ENCODE measurements at places on chromosomes 2 and 18. TPM values are rescaled to one million over a fixed set of nuclear protein-coding genes. Genes with fewer than 3 reads are reported as not detected.

Gene SIX2
- total RNA-seq = 0.16 TPM

Gene GAD1
- total RNA-seq = 58.2 TPM

Gene IL1R2
- total RNA-seq = not detected

Gene CDCA7
- total RNA-seq = 17.3 TPM

Gene POTEI
- total RNA-seq = not detected

Gene ABCB11
- total RNA-seq = 0.16 TPM

Gene WDR43
- 55.1 TPM for total RNA-seq

Gene NUP35
- 58.6 TPM for total RNA-seq

Gene NOSTRIN
- 3.9 TPM for total RNA-seq

DNA sequence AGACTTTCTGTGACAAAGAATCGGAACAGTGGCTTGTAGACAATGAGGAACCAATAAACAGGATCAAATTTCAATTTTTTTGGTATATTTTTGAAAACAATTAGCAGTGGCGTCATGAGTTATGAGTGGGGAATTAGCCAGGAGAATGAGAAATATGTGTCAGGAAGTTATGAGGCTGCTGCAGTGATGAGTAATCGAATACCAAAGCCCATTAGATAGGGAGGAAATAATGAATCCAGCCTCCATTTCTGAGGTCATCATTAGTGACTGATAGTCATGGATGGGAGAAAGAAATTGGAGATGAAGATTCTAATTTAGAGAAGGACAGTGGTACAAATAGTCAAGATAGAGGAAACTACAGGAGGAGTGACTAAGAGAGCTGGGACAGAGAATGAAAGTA lies 673.1 kb upstream of the VRK2 start:
- DNase-seq = no peak

DNA sequence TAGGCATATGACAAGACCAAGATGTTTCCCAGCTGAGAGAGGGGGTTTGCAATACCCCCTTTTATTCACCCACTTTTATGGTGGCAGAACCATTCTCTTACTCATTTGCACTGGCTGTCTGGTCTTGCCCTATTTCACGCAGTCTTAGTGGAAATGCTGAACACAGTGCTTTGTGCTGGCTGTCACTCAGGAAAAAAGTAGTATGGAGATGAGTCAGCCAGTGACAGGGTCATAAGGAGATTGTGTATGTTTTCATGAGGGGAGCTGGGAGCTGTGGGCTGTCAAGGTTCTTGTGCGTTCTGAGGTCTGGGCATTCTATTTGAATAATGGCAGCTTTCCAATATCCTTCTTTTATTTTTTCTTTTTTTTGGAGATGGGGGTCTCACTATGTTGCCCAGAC lies 10.9 kb upstream of the CNRIP1 start:
- no peak for DNase-seq

- no peak for DNase-seq
Observed at GRCh38 chr2:38750011-38750890, 910 bp downstream of the SRSF7 start.

DNA sequence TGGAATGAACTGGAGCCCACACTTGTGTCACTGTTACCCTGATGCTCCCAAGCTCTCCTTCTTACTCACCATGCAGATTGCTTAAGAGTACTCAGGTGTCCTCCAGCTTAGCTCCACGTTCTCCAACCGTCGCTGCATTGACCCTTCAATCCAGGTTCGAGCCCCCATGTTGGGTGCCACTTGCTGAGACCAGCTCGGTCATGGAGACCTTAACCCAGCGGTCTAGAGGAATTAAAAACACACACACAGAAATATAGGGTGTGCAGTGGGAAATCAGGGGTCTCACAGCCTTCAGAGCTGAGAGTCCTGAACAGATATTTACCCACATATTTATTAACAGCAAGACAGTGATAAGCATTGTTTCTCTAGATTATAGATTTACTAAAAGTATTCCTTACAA lies 229.1 kb upstream of the APCDD1 start:
- no peak for DNase-seq

- DNase-seq = no peak
Observed at GRCh38 chr2:32136097-32136496, 29.6 kb upstream of the SLC30A6 start.

DNA sequence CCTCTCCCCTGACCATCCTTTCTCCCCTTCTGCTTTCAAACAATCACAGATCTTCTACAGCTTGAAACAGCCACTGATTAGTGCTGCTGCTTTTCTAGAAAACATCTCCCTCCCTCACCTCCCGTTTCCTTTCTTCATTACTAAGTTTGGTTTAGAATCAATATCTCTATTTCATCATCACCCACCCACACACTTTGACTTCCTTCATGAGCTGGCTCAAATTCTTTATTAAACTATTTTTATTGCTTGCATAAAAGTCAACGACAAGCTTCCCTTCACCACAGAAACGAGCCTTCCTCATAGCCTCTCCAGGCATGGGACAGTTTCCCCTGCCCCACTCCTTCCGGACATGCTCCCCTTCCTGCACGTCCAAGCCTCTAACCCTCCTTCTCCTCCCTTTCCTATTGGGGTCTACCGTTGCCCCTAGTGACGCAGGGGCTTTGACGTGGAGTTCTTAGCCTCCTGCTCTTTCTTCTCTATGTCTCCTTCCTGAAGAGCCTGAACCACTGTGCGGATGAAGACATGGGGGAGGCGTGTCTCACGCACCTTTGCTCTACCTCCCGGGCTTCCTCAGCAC lies 172.0 kb downstream of the AFF3 start:
- DNase-seq = no peak

DNA sequence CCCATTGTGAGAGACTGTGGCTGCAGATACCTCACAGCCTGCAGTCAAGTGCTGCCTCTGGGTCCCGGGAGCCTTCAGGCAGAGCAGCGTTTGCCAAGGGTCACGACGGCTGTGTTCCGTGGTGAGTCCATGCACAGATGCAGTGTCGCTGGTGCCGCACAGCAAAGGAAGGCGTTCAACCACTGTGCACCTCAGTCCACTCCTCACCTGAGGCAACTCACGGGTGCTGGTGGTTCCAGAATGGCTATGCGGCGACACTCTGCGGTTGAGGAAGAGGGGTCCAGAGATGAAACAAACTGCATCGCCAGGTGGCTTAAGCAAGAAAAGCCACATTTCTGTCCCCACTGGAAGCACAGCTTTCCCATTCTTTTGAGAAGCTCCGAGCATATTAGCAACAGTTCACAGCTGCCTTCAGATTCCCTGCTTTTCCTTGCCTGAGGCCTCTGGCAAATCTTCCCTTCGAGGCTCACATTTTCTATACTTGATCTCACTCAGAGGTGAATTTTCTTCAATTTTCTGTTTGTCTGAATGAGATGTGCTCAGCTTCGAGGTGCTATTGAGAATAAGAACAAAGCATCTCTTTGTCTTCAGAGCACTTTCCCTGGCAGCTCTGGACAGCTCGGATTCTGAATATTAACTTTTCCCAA lies 208.8 kb upstream of the TWIST2 start:
- DNase-seq = no peak

DNA sequence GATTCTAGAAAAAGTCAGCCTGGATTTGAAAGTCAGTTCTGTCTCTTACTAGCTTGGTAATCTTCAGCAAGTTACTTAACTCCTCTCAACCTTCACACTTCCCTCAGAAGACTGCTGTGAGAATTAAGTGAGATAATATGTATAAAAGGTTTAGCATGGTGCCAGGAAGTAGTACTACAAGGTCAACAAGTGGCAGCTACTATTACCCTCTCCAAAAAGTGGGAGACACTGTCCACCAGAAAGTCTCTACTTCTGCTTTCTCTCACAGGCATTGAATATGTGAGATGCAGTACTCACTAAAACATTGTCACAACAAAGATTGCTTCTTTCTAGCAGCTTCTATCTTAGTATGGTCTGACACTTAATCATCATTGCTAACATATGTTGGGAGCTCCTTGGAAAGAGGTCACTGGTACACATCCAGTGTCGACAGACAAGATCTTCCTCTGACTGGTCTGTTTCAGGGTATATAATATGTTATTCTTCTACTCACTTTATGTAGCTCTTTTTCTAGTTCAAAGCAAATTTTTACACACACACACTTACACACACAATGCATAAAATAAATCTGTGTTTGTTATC lies 47.9 kb downstream of the DOCK10 start:
- DNase-seq = no peak

DNA sequence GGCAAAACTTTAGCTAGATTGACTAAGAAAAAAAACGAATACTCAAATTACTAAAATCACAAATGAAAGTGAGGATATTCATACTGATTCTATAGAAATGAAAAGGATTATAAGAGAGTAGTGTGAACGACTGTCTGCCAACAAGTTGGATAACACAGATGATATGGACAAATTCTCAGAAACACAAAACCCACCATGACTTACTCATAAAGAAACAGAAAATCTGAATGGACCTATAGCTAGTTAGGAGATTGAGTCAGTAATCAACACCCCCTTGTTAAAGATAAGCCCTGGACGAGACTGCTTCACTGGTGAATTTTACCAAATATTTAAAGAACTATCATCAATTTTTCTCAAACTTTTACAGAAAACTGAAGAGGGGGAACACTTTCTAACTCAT lies 108.8 kb upstream of the TMEM200C start:
- DNase-seq = no peak

DNA sequence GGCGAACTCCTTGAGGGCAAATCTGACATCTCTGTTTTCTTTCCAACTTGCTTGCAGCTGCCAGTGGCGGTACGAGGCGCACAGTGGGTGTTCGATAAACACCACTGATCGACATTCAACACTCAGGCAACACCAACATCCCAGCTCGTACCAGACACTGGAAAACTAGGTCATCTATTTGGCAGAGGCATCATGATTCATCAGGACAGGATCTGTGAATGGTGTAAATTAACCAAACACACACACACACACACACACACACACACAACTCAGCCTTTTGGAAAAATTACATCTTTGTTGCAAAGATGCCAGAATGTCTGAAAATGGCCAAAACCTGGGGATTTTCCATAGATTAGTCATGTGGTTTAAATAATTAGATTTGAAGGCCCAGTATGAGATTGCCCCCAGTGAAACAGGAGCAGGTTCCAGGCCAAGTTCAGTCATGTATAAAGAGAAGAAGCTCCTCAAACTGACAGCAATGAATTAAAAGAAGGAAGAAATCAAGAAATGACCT lies 150.5 kb upstream of the NCKAP5 start:
- DNase-seq = peak; percentile 60

- DNase-seq = no peak
Observed at GRCh38 chr2:102155703-102156515, 13.4 kb downstream of the IL1R1 start.

- no peak for DNase-seq
Observed at GRCh38 chr2:216057688-216058193, 23.9 kb downstream of the PECR start.

DNA sequence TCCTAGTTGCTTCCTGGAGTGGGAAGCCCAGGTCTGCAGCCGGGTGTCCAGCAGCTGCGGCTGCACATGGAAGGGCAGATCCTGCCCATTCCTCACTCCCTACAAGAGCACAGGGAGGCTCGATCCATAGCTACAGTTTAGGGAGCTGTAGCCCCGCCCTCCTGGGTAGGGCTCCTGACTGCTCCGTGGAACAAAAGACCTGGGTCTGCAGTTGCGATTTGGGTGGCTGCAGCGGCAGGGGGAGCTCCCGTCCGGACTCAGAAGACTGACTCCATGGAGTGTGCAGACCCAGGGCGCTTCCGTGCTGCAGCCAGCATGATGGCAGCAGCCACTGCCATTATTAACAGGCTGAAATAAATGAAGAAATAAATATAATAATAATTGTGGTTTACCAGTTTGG lies 157.3 kb downstream of the CTNNA2 start:
- DNase-seq = no peak

GRCh38 chr2:29920631-29921559 lies 491 bp downstream of the ALK start:
- DNase-seq = no peak

GRCh38 chr2:74199871-74200305 lies 1.5 kb downstream of the MTHFD2 start:
- DNase-seq = no peak

DNA sequence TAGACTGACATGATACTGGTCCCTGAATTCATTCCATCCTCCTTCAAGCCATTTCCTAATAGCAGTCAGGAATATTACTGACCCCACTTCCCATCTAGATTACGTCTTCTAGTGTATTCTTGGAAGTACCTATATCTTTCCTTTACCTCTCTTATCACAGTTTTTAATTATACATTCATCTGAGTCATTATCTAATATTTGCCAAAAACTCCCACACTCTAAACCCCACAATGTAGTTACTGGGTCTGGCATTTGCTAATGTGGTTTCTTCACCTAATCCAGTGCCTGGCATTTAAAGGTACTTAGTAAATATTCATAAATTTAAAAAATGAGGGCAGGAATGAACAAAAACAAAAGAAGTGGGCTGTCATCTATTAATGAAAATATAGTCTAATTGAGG lies 441.8 kb upstream of the SETBP1 start:
- no peak for DNase-seq

All from occipital lobe (tissue), 3 donors.